Right atrium auricular region (tissue), 2 donors: ENCODE measurements at places on chromosomes 12 and 14. TPM values are rescaled to one million over a fixed set of nuclear protein-coding genes. Genes with fewer than 3 reads are reported as not detected.

PAX9 gene
- not detected for total RNA-seq

BIN2 gene
- total RNA-seq, result 2.1 TPM

FOXG1 gene
- total RNA-seq, result not detected

CELA1 gene
- not detected for total RNA-seq

C12orf60 gene
- total RNA-seq, result 0.90 TPM

OTX2 gene
- not detected for total RNA-seq

DHH gene
- total RNA-seq, result 0.35 TPM

TMEM119 gene
- total RNA-seq, result 5.5 TPM

PPFIA2 gene
- 0.48 TPM for total RNA-seq

AHSA1 gene
- total RNA-seq, result 122 TPM

- DNase-seq, result no peak
Measured at GRCh38 chr14:80269353-80269925, 58.1 kb upstream of the DIO2 start.

GRCh38 chr14:63662776-63663175 lies 21.1 kb upstream of the WDR89 start:
- no peak for DNase-seq

DNA sequence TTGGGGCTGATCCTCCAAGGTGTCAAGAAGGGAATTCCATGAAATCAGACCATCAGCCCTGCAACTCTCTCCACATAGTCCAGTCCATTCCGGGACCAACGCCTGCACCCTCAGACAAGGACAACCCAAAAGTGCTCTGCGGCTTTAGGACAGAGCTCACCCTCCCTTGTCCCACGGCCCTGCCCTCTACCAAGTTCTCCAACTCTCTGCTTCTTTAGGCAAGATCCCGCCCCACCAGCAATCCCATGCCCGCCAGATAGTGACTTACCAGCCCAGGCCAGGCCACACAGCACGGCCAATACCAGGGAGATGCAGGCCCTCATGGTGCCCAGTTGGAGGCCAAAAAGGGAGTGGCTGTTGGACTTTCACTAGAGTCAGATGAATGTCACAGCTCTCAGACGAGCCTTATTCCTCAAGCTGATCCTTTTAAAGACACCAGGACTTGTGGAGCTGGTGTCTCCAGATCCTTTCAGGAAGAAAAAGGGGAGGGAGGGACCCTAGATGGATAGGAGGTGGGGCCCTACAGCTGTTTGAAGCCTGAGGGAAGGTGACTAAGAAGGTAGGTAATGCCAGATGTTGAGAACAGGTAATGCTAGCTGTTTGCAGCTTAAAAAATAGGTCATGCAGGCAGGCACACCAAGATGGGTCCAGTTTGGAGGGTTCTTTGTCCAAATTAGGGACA lies at the start of gene ENDOU:
Gene ENDOU, minus strand, starts transcription at position 400 of the 682 bp plus-strand sequence. Its CDS starts 77 bp downstream, at position 323.
- no peak for DNase-seq

DNA sequence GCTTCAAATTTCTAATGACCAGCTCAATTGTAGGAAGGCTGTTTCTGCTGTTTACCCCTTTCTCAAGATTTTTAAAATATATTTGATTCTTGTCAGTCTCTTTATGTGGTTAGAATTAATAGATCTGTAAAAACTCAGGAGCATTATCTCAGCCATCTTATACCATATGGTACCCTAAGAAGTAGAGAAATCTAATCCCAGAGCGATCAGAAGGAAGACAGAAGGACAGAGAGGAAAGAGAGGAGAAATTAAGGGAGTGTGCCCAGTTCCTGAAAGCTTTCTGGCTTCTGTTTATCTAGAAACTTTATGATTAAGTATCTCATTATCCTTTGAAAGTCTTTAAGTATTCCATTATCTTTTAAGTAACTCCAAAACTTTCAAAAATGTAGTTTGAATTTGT lies 152.1 kb upstream of the NAV3 start:
- DNase-seq, result no peak

DNA sequence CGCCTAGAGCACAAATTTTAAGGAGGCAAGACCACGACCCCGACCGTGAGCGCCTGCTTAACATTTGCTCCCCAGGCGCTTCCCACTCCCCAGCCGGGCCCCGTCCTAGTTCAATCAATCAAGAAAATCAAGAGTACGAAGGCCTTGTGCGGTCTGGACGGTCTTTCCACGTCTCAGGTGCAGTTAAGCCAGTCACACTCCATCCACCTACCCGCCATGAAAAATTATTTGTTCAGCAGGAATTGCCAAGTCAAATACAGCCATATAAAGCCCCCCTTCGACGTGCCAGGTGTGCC lies 603 bp upstream of the LRR1 start:
- no peak for DNase-seq

DNA sequence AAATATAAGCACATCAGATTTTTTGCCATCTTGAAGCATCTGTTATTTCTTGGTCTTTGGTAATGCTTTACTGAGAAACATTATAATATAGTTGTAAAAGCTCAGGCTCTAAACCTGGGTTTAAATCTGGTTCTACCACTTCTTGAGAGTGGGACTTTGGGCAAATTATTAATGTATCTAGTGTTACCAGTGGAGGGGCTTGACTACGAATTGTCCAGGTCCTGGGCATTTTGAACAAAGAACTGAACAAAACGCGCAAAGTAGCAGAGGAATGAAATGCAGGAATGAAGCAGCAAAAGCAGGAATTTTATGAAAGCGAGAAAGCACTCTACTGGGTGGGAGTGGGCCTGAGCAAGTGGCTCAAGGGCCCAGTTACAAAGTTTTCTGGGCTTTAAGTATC lies 50.8 kb downstream of the CAND1 start:
- DNase-seq, result no peak

DNA sequence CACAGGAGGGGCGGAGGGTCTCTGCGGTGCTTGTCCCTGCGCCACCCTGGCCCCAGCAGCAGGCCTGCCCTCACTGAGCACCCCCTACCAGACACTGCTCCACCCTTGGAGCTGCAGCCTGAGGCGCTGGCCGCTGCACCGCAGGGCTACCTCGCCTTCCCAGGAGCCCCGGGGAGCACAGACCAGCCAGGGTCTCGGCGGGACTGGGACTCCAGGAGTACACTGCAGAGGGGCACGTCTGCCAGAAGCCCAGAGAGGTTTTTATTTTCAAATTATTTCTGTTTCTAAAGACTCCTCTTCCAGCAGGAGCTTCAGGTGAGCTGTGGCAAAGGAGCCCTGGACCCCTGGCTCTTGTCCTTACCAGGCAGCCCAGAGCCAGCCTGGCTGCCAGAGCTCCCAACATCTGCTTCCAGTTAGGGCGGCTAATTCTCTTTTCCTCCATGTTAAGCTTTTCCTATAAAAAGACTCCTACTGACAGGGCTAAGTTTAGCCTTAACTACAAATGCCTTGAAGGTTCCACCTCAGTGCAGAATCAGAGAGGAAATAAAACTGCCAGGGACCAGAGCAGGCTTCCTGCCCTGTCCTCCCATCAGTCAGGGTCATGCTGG lies 26.4 kb downstream of the DEGS2 start:
- no peak for DNase-seq

GRCh38 chr12:57237932-57238853 lies 8.7 kb downstream of the SHMT2 start:
- DNase-seq, result no peak

DNA sequence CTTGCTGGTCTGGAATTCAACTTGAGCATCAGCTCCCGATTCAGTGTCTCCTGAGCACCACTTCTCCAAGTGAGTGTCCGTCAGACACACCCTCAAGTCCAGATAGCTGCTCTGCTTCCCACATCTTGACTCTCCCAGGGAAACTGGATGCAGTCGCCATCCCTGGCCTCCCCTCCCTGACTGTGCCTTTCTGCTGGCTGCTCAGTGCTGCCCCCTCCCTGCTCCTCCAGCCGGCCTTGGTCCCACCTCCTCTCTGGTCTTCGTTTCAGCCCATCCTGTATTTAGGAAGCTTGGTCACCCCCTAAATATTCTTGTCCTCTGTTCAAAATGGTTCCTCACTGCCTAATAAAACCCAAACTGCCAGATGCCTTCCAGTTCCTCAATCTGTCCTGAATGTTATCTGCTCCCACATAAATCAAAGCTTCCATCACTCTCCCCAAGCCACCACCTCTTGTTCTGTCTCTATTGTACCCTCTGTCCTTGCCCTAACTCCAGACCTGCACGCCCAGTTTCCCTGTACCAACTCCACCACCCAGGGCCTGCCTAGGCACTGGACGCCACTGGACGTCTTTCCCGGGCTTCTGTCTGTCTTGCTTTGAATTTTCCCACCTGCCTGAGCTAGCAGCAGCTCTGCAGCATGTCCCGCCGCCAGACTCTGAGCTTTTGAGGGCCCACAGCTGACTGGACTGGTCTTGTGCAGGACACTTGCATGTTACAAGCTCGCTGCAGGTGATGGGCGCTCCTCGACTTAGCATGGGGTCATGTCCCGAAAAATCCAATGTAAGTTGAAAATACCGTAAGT lies 33.8 kb downstream of the CCDC92 start:
- no peak for DNase-seq

DNA sequence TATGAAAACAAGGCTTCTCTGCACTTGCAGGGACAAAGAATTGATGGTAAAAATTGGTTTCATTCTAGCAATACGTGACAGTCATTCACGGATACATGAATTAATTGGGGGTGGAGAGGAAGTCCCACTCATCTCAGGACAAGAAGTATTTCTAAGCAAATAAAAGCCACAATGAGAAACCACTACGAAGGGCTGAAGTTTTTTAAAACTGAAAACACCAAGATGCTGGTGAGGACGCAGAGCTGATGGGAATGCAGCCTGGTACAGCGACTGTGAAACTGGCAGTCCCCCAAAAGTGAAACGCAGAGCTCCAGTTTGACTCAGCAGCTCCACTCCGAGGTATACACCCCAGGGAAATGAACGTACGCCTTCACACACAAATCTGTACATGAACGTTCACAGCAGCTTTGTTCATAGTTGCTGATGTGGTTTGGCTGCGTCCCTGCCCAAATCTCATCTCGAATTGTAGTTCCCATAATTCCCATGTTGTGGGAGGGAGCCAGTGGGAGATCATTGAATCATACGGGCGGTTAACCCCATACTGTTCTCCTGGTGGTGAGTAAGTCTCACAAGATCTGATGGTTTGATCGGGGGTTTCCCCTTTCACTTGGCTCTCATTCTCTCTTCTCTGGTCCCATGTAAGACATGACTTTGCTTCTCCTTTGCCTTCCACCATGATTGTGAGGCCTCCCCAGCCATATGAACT lies 89.0 kb downstream of the SCARB1 start:
- DNase-seq, result peak; percentile 78

DNA sequence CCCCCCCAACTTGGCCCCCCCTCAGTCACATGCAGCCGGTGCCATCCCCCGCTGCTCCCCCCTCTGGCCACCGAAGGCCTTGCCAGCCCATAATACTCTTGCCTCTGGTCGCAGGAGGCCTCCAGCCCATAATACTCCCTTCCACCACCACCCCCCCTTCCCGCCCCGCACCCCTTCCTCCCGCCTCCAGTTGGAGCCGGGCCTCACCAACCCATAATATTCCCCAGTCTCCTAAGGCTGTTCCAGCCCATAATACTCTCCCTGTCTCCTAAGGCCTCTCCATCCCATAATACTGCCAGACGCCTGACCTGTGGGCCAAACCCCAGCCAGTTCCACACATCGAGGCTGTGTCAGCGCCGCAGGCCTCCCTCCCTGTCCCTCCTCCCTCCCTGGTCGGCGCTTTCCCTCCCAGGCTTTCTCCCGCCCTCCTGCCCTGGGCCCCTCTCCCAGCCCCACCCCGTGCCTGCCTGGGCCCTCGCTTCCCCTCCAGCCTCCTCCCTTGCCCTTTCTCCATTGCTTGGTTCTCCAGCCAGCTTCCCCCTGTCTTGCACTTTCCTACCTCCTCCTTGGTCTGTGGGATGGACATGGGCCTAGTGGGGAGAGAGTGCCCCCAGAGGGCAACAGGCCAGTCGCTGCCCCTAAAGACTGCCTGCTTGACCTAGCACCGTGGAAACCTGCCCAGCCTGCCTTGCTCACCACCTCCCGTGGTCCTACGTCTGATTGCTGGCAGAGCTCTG lies 6.8 kb upstream of the CHD4 start:
- peak; percentile 93 for DNase-seq

- DNase-seq, result no peak
Measured at GRCh38 chr14:102928412-102929240, 6.2 kb downstream of the AMN start.

DNA sequence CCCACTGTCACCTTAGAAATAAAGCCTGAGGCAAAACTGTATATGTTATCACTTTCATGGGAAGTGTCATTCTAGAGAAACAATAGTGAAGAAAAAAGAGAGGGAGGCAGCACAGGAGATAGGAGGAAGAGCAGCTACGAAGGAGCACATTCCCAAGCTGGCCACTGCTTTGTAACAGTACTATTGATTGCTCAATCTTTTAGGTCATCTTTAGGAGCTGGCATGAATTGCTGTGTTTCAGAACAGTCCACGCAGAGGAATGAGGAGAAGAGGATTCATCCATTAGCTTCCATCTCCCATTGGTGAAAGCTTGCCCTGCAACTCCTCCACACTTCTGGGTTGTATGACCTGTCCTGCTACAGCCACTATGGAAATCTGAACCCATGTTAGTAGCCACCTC lies 372.5 kb upstream of the DDHD1 start:
- no peak for DNase-seq

- DNase-seq, result peak; percentile 79
Measured at GRCh38 chr14:76953311-76953945, 75.1 kb downstream of the IRF2BPL start.

- no peak for DNase-seq
Measured at GRCh38 chr14:35369701-35370191, 34.8 kb downstream of the NFKBIA start.

GRCh38 chr14:24875203-24875838 lies 174.6 kb downstream of the STXBP6 start:
- no peak for DNase-seq

GRCh38 chr12:51025338-51025835 lies 797 bp downstream of the SLC11A2 start:
- DNase-seq, result no peak

DNA sequence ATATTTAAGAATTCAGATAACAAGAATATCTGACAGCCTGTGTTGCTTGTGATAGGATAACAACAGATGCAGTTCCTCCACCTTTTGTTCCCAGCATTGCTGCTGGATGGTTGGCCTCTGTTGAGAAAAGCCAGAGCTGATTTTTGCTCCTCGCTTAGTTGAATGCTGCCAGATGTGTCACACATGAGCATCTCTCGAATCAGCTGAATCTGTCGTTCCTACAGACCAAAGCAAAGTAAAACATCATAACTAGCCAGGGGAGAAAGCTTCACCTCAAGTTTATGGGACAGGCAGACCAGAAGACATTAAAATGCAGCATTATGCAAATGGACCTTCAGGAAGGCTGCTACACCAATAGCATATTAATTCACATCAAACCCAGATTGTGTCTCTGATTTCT lies 20.1 kb downstream of the RACGAP1 start:
- no peak for DNase-seq

DNA sequence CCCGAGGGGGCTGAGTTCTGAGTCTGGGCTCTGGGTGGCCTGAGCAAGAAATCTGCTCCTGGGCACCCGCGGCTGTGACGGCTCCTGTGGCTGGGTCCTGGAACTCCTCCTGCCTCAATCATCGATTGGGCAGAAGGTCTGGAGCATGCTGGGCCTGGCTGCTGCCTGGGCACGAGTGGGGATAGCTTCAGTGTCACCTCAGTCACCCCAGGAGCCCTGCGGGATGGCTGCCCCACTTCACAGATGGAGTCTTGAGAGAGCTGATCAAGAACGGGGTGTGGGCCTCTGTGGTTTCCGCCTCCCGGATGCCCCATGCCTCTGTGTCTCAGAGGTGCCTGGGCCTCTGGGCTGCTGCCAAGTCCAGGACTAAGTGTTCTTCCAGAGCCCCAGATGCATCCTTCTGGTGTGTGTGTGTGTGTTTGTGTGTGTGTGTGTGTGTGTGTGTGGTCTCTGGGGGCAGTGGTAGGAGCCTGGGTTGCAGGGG lies 185.6 kb upstream of the C14orf180 start:
- peak; percentile 64 for DNase-seq
